Natural killer cell treated with Interleukin-12 subunit alpha and Interleukin-12 subunit beta and Interleukin-15 and Interleukin-18, amount 100 ng/mL, for 72 hours (primary cell): ENCODE measurements at places on chromosomes 7 and 10.

- no peak for DNase-seq
Measured at GRCh38 chr10:3107426-3107961, 40.1 kb downstream of the PFKP start.

DNA sequence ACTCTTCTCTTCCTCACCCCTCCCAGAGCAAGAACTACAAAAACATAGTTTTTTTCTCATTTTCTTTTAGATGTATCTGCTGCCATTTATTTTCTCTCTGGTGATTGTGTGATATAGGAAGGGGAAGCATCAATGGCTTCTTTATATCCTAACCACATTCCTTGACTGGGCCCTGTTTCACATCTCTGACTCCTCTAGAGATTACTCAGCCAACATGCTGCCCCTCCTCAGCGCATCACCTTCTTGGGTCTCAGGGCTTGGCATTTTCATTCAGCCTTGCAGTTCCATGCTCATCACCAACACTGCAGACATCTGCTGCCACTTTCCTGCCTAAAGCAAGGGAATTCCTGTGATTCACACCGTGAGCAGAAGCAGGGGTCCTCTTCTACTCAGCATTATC, 705.5 kb downstream of the AUTS2 start:
- DNase-seq = no peak

DNA sequence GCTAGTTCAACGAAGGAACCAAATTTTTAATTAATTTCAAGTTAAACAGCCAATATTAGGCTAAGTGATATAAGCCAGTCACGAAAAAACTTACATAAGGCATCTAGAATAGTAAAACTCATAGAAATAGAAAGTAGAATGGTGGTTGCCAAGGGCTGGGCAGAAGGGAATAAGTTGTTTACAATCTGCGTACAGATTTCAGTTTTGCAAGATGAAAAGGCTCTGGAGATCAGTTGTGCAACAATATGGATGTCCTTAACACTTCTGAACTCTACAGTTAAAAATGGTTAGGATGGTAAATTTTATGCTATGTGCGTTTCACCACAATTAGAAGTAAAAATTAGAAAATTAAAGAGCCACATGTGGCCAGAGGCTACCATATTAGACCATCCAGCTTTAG, 13.3 kb downstream of the SCRN1 start:
- no peak for DNase-seq

- DNase-seq = no peak
Measured at GRCh38 chr10:51879238-51879637, 179.8 kb upstream of the CSTF2T start.

DNA sequence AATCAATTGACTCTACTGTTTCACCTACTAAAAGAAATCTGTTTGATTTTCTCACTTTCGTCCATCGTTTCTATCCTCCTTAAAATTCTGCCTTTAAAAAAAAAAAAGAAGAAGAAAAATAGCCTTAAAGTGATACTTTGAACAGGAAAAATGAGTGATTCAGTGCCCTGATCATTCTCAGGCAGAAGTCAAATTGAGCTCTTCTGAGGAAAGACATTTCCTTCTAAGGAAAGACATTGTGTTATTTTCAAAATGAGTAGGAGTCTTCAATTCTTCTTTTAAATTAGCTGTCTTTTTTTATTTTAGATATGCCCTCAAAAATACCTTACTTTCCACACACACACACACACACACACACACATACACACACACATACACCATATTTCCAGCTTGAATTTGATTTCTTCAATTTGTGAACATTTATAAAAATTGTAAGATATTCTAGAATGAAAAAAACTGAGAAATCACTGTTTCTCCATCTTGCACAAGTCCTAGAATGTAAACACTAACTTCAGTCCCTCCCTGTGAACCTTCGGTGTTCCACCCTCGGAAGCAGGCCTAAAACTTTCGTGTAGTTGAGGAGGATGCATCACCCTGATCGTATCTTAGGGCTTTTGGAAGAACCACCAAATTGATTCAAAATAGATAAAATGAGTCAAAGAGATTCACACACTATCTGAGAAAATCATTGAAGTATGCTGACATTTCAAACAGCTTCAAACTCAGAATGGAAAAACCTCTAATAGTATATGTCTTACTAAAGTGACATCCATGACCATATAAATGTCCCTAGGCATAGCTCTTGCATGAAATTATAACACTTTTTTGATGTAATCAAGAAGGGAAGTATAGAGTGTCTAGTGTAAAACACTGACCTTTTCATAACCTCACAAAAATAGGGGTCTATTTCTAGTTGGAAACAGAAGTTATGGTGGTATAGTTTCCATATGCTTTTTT, 270.8 kb downstream of the GATA3 start:
- DNase-seq = no peak

DNA sequence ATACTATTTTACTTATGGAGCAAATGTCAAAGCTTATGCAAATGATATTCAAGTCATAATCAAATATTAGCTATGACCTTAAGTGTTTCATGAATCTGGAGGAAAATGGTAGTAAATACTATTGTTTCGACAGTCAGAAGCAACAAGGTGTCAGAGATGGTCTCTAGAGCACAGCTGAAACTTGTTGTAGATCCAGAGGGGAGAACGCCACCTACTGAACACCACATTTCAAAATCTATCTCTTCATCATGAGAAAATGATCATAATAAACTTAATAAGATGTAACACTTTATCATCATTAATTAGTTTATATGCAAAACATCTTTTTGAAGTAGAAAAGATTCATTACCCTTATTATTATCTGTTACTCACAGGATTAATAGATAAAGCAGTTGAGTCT, 418.7 kb downstream of the GATA3 start:
- DNase-seq = no peak

GRCh38 chr7:103871473-103871872, 118.0 kb downstream of the RELN start:
- DNase-seq = no peak

DNA sequence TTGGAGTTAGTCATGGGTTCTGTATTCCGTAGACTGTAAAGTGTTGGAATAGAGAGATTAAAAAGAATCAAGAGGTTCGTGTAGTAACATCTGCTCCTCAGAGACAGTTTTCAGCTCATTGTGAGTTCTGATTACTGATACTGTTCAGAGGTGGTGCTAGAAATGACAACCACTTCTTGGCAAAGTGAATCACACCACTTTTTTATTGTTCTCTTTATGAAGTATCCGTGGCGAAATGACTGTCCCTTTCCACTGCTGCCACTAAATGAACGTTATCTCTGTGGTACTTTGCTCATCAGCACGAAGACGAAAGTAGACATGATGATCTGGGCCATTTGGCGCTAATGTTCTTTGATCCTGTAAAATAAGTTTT, 860 bp downstream of the RPP30 start:
- no peak for DNase-seq

GRCh38 chr7:104275900-104276299, 52.5 kb upstream of the LHFPL3 start:
- no peak for DNase-seq

DNA sequence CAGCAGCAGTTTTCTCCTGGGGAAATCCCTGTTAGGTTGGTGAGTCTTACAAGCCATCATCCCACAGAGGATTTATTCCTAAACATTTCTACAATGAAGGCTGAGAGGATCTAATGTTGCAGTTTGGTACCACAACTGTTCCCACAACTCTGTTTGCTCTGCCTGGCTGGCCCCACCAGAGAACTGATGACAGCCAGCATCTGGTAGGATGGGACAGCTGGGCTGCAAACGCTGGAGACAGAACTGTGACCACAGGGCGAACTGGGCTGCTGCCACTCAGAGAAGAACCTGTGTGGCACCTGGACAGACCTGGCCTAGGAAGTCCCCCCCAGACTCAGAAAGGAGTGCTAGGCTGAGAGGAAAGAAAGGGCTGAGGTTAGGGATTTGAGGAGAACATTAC, 94.8 kb downstream of the CALN1 start:
- no peak for DNase-seq

GRCh38 chr7:25656581-25657026, 428.3 kb upstream of the NPVF start:
- DNase-seq = no peak

DNA sequence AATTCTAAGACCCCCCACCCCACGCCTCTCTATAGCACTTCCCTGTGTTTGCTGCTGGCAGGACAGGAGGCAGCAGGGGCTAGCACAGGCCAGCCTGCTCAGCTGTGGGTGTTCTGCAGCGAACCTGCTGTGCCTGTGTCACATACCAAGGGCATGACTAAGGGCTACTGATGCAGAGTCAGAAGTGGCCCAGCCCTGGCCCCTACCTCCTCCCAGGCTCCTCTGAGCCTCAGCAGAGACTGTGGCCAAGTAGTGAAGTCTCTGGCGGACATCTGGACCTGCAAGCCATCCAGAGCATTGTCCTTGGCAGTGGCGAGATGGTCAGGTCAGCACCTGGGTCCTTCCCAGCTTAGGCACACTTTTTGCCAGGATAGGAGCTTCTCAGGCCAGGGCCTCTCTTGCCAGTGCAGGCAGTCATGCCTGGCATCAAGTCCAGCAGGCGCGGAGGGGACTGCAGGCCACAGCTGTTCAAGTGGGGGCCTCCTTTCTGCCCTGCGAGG, 116.3 kb upstream of the RET start:
- peak; percentile 50 for DNase-seq

- DNase-seq = no peak
Measured at GRCh38 chr10:74425456-74426001, 274.5 kb downstream of the ADK start.

DNA sequence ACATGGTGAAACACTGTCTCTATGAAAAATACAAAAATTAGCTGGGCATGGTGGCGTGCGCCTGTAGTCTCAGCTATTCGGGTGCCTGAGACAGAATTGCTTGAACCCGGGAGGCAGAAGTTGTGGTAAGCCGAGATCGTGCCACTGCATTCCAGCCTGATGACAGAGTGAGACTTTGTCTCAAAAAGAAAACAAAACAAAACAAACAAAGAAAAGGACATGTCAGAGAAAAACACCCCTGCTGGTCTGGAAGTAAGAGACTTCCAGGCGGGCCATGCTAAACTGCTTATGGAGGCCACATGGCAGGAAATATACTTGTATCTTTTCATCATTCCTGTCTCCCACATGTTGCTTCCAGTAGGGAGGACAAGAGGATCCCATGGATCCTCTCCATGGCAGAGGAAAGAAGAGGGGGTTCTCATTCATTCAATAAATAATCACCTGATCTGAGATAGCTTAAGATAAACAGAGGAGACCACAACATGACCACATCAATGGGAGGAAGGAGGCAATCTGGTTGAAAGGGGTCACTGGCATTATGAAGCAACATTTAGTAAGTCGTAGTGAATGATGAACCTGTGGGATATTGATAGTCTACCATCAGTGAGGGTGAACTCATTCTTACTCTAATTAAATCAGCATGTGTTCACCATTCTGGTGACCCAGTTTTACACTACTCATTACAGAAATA, 60.5 kb upstream of the ZNF138 start:
- DNase-seq = no peak

DNA sequence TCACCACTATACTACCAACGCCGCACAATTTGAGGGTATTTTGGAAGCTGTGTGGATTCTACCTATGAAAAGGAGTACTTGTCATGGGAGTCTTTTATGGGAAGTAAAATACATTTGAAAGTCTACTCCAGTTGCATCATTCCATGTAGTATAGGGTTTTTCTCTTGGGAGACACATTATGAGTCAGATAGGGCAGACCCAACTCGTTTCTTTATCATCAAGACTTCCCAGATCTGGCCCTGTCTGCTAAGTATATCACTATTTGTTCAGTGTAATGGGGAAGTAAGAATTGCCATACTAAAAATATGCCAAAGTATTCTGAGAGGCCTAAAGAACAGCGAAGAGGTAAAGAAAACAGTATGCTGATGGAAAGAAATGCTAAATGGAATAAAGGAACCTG, 144.2 kb downstream of the SPAG6 start:
- no peak for DNase-seq

DNA sequence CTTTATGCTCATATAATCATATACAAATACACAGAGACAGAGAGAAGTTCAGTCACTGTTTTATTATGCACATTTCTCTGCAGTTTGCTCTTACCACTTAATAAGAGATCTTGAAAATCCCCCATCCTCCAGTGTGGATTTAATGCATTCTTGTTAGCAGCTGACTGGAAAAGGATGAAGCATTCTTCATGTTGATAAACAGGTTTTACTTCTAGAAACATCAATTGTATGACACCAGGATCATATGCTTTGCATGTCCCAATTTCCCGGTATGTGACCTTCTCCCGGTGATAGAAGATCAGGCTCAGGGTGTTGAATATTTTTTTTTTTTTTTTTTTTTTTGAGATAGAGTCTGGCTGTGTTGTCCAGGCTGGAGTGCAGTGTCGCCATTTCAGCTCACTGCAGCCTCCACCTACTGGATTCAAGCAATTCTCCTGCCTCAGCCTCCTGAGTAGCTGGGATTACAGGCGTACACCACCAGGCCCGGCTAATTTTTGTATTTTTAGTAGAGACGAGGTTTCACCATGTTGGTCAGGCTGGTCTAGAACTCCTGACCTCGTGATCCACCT, 6.2 kb upstream of the CREB3L2 start:
- no peak for DNase-seq

GRCh38 chr10:86795353-86795752, 38.9 kb downstream of the BMPR1A start:
- no peak for DNase-seq

GRCh38 chr10:43113201-43114087, 24.8 kb upstream of the CSGALNACT2 start:
- DNase-seq = no peak

DNA sequence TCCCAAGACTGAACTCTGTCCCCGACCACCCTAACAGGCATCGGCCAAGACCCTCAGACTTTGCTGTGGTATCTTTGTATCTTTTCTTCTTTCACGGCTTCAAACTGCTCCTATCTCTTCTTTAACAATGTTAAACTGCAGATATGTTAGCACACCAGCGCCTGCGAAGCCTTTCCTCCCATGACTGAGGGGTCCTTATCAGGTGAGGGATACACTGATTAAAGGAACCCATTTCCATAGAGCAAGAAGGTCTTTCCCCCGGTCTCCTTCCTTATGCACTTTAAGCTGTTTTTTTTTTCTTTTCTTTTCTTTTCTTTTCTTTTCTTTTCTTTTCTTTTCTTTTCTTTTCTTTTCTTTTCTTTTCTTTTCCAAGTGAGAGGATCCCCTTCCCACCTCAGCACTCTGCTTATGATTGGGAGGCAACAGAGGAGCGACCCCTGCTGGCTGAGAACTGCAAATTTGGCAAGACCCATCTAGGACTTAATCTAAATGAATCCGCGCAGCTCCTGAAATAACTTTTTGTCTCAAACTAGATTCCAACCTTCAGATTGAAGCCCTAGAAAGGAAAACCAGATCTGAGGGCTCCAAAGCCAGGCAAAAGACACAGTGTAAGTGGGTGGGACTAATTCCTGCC, 109.9 kb downstream of the ITGB8 start:
- no peak for DNase-seq

- peak; percentile 56 for DNase-seq
Measured at GRCh38 chr7:5622286-5622685, 159.2 kb downstream of the RNF216 start.

GRCh38 chr7:28958235-28958979, at the start of gene TRIL:
TSS of gene TRIL (minus strand) at chr7:28958330. CDS start at chr7:28958046, 284 bp downstream.
- no peak for DNase-seq
